Activated T-helper 1 cell treated with anti-CD3 and anti-CD28 coated beads, Interleukin-12 subunit alpha, Interleukin-12 subunit beta, Interleukin-2, Interleukin-4 antibody, amounts not matched to agents 30 ng/mL and 10 ng/mL and 1 ng/mL, durations not matched to agents 14 hours and 24 hours and 36 hours (primary cell): ENCODE measurements at places on chromosomes 7 and 10. TPM values are rescaled to one million over a fixed set of nuclear protein-coding genes. Genes with fewer than 3 reads are reported as not detected.

DNA sequence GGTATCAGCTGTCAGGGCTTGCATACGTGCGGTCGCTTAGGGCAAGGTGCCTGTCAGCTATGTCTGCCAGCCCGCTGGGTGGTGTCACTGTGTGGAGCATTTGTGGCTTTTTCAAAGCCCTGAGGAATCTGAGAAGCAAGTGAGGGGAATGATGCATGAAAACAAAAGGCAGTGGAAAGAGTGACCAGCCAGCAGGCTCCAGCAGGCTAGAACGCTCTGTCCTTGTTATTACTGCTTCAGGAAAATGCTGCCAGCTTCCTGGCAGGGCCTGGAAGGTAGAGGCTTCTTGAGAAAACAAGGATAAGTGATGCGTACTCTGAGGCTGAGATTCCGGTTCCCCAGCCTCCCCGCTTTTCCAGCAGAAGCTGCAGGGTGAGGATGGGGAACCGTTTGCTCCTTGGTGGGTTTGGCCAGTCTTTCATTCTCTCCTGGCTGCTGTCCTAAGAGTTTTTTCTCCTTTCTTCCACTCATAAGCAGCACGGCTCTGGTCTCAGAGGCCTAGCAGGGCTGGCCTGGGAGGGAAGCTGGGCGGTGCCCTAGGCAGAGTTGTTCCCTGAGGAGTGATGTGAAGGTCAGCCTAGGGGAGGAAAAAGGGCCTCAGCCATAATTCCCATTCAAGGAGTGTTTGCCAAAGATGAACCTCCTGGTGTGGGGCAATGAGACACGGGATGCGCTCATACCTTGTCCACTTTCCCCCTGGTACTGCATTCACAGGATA lies 42.8 kb upstream of the MKLN1 start:
- no peak for DNase-seq
- no peak overlapping the region for H3K4me3 ChIP-seq
- peaks cover 3% of the 10 kb centered on the region for H3K27me3 ChIP-seq
- H3K4me1 ChIP-seq, result no peaks in the 10 kb centered on the region
- peaks cover 2% of the 10 kb centered on the region for H3K36me3 ChIP-seq

DNA sequence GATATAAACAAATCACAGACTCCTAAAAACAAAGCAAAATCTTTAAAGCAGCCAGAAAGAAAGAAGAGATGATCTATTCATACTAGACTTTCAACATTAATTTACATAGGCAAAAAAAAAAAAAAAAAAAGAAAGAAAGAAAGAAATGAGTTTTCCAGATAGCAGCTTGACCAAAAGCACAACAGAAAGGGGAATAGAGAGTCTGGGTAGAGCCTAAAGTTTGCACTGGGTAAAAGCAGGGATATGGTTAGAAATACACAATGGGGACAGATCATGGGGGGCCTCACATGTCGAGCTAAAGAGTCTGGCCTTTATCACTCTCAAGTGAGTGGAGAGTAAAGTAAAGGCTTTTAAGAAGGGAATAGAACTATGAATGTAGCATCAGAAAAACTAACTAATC lies 169.8 kb downstream of the SGMS1 start:
- H3K4me1 ChIP-seq, result peaks cover 11% of the 10 kb centered on the region
- no peak overlapping the region for H3K27ac ChIP-seq
- H3K36me3 ChIP-seq, result peaks cover 5% of the 10 kb centered on the region
- no peak for DNase-seq
- no peaks in the 10 kb centered on the region for H3K27me3 ChIP-seq

EIF3A gene
- 181 and 183 TPM in 2 replicates for total RNA-seq

DNA sequence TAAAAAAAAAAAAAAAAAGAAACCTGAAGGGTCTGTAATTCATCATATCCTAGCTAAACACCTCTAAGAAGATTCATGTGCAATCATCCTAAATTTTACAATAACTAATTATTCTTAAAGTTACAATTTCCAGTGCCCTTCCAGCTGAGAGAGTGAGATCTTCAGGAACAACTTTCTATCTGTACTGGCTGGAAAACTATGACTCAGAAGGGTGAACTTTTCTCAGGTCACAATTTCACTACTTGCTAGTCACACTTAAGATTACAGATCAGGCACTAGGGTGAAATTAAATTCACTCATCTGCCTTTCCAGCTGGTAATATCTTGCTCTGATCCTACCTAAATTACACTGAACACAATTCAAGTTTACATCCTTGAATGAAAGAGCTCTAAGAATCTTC lies 158.8 kb downstream of the ANK3 start:
- no peaks in the 10 kb centered on the region for H3K27me3 ChIP-seq
- no peak for DNase-seq
- H3K27ac ChIP-seq, result no peak overlapping the region

GRCh38 chr7:141674702-141675101 lies 27.3 kb downstream of the DENND11 start:
- peak overlapping the region; percentile 75 for H3K27ac ChIP-seq
- no peaks in the 10 kb centered on the region for H3K27me3 ChIP-seq
- peaks cover 45% of the 10 kb centered on the region for H3K4me1 ChIP-seq
- H3K4me3 ChIP-seq, result no peak overlapping the region

DNA sequence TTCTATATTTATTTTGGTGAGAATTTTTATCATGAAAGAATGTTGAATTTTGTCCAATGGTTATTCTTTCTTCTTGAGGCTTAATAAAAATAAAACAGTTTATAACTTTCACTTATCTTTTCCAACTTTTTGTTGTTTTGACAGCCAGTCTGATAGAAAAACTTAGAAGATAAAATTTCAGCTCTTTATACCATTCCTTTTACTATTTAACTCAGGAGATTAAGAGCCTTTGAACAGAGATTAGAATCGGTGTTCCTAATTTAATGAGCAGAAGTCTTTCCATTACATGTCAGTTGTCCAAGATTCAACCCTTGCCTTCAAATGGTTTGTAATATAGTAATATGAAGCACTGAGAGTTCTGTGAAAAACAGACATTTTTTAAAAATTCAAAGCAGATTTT lies 97.8 kb upstream of the SEC61G start:
- no peak for DNase-seq
- no peaks in the 10 kb centered on the region for H3K4me1 ChIP-seq

GRCh38 chr10:79013406-79013987 lies 55.3 kb upstream of the ZMIZ1 start:
- H3K27me3 ChIP-seq, result peaks cover 14% of the 10 kb centered on the region
- H3K4me3 ChIP-seq, result no peak overlapping the region
- no peak overlapping the region for H3K27ac ChIP-seq

LGI1 gene
- not detected in 2 replicates for total RNA-seq

DNA sequence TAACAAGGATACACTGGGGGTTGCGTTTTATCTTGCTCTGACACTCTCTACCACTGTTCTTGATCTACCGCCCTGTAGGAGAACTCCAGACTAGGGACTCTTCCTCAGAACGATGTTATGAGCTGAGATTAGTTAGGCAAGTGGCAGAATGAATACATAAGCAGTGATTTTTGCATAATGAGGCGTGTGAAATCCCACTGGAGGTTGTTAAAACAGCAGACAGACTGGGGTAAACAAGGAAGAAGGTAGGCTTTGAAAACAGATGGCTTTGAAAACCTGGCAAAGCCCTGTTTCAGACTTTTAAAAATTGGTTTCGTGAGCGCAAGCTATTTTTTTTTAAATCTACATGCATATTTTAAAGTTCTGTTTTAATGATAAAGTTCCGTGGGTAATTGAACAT lies 785.2 kb downstream of the TYW1 start:
- no peak overlapping the region for H3K4me3 ChIP-seq
- no peak overlapping the region for H3K27ac ChIP-seq
- H3K4me1 ChIP-seq, result no peaks in the 10 kb centered on the region
- no peaks in the 10 kb centered on the region for H3K27me3 ChIP-seq

PRRT4 gene
- total RNA-seq, result 0.10 and 0.21 TPM in 2 replicates

- no peaks in the 10 kb centered on the region for H3K27me3 ChIP-seq
- DNase-seq, result no peak
- no peak overlapping the region for H3K4me3 ChIP-seq
- H3K4me1 ChIP-seq, result no peaks in the 10 kb centered on the region
- no peak overlapping the region for H3K27ac ChIP-seq
Observed at GRCh38 chr10:644076-644942, 45.2 kb downstream of the DIP2C start.

DNA sequence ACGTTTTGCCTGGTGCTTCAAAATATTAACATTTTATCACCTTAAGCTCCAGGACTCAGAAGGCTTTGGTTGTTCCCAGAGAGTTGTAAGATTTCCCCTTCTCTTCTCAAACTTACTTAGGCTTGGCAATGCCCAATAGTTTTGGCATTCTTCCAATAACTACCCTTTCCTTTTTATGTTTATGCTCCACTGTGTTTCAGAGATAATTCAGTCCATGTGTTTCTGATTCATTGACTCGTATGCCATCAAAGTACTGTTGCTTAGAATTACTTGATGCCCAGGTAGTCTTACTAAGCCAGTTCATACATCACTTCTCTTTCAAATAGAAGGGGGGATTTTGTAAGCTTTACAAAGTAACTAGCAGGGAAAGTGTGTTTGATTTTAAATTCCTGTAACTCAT lies 66.6 kb downstream of the AGMO start:
- H3K27ac ChIP-seq, result no peak overlapping the region
- H3K36me3 ChIP-seq, result no peaks in the 10 kb centered on the region
- no peaks in the 10 kb centered on the region for H3K27me3 ChIP-seq
- H3K4me3 ChIP-seq, result no peak overlapping the region

DNA sequence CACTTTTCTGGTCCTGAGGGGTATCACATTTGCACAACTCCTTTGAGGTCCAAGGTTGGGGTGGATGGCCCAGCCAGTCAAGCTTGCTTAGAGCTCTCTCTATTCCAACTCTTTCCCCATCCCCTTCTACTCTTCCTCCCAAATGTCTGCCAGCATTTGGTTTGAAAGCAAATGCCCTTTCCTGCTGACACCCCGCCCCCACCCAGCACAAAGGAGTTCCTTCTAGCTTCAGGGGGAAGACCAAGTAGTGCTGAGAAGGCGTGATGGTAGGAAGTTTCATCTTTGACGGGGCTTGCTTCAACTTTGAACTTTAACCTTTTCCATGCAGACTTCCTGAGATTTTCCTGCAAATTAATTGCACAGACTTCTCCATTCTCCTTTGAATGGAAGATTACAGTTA lies 137.5 kb upstream of the TCF7L2 start:
- no peak for DNase-seq
- H3K4me1 ChIP-seq, result peaks cover 40% of the 10 kb centered on the region
- H3K4me3 ChIP-seq, result no peak overlapping the region
- no peaks in the 10 kb centered on the region for H3K27me3 ChIP-seq
- no peak overlapping the region for H3K27ac ChIP-seq

GRCh38 chr7:32215697-32216096 lies 145.5 kb upstream of the PDE1C start:
- peaks cover 2% of the 10 kb centered on the region for H3K27me3 ChIP-seq
- no peak for DNase-seq
- H3K27ac ChIP-seq, result no peak overlapping the region
- H3K4me1 ChIP-seq, result no peaks in the 10 kb centered on the region
- no peaks in the 10 kb centered on the region for H3K36me3 ChIP-seq
- no peak overlapping the region for H3K4me3 ChIP-seq

DNA sequence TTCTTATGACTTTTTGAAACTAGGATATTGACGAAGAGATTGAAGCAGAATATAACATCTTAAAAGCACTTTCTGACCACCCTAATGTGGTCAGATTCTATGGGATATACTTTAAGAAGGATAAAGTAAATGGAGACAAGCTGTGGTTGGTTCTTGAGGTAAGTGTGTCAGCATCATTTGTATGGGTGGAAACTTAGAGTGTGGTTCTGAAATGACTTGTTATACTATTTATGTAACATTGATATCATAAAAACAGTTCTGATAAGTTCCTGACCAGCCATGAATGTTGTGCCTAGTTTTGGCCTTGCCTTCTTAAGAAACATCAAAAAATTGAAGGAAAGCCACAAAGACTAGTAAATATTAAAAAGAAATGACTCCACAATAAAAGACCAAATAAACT lies 20.8 kb downstream of the MYO3A start:
- DNase-seq, result no peak
- H3K27me3 ChIP-seq, result no peaks in the 10 kb centered on the region
- no peaks in the 10 kb centered on the region for H3K36me3 ChIP-seq
- no peaks in the 10 kb centered on the region for H3K4me1 ChIP-seq
- no peak overlapping the region for H3K4me3 ChIP-seq

PRLHR gene
- not detected in 2 replicates for total RNA-seq

DNA sequence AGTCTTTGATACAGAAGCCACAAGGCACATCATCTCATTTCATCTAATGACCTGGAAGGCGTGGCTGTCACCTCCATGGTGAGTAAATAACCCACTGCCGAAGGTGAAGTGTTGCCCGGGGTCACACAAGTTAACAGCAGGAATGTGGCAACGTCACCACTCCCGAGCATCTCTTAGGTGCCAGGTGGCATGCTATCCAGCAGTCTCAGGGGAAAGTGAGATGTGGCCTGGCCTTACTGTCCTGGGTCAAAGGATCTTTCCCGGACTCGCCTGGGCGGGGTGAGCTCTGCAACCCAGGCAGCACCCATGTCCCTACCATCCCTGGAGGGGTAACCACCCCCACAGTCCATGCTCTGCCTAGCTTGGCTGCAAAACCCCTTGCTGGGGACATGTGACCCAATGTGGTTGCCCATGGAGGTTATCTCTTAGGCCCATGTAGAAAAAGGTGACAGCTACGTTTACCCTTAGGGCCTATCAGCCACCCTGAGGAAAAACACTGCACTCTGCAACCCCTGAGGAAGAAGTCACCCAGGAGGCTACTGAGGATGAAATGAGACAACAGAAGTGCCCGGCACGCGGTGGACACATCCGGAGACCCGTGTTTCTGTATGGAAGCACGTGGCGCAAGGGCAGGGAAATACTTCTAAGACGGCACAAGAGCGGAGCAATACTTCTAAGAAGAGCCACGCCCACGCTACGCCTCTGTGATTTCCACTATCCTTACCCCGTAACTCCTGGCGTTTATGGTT lies 52.0 kb downstream of the BAIAP2L1 start:
- H3K4me3 ChIP-seq, result no peak overlapping the region
- no peak overlapping the region for H3K27ac ChIP-seq
- no peaks in the 10 kb centered on the region for H3K4me1 ChIP-seq
- H3K36me3 ChIP-seq, result no peaks in the 10 kb centered on the region
- DNase-seq, result no peak
- no peaks in the 10 kb centered on the region for H3K27me3 ChIP-seq

DNA sequence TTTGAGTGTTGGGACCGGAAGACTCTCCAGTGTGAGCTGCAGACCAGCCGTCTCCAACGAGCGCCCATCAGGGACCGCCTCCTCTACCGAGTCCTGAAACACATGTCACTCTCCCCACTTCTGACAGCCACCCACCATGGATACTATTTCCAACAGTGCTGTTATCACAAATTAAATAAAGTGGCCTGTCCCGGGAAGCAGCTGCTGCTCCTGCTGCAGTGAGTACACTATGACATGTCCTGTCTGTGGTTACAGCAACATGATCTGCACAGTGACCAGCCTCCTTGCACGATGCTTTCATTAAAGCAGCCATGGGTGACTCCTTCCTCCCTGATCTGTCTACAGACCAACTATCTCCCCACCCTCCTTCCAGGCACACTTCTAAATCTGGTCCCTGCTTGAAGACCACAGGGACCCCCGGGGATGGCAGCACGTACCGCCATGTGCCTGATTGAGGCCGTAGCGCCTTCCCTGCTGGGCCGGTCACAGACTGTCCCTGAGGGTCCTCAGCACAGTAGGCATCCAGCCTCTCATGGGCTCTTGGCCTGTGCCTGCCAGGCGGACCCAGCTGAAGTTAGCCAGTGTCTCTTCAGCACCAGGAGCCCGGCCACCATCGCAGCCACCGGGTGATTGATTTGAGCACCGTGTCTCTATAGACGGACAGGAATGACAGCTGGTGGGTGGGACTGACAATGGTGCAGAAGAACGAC lies 58.8 kb downstream of the TCERG1L start:
- no peak overlapping the region for H3K4me3 ChIP-seq
- H3K27me3 ChIP-seq, result peaks cover 2% of the 10 kb centered on the region
- no peaks in the 10 kb centered on the region for H3K4me1 ChIP-seq
- no peak overlapping the region for H3K27ac ChIP-seq

GRCh38 chr7:495326-495725 lies 24.3 kb downstream of the PDGFA start:
- no peak overlapping the region for H3K27ac ChIP-seq
- no peak overlapping the region for H3K4me3 ChIP-seq
- H3K4me1 ChIP-seq, result no peaks in the 10 kb centered on the region
- no peak for DNase-seq
